ENCODE measurements at places on chromosomes 7 and 10.

GRCh38 chr7:112994656-112995055, 92.0 kb downstream of the GPR85 start:
- no peak for DNase-seq

DNA sequence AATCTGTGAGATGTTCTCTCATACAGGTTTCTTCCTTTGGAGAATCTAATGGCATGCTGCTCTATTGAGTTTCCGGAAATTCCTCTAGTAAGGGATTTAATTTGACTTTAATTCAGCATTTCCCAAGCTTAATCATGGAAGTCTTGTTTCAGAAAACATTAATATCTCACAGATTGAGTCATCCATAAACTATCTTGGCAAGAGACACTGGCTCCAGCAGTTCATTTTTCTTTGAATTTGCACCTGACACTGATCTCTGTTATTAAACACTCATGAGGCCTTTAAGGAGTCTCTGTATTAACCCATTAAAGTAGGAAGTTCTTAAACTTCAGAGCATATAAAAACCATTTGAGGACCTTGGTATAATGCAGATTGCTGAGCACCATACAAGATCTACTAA, 3.6 kb upstream of the ITGB8 start:
- DNase-seq, result no peak

DNA sequence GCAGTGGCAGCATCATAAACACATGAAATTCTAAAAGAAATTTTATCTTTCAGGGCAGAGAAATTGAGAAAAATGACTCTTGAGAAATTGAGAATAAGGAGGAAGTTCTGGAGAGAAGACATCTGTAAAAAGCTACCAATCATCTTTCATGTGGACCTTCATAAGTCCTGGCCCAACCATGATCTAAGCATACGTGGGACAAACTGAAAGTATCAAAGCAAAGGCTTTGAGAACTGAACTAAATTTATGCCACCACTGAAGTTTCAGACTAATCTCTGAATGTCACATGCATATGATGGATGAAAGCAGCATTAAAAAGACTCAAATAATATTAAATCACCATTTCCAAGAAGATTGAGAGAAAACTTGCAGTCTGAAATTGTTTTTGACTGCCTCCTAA, 1502.8 kb upstream of the LRRTM3 start:
- DNase-seq, result no peak

- DNase-seq, result no peak
These were observed 19.2 kb upstream of the PDLIM1 start for GRCh38 chr10:95309958-95310357.

DNA sequence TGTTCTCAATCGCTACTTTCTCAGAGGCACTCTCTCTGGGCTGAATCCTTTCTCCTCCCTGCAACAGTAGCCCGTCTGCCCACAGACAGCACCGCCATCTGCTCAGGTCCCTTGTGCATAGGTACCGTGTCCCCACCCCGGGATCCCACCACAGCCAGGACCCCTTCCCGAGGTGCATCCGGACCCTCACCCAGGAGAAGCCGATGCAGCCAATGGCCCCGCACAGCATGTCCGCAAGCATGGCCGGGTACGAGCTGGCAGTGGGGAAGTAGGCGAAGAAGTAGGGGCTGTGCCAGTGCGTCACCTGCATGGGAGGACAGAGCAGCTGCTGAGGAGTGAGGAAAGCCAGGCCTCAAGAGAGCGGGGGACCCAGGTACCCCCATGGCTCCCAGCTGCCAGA, 25.5 kb downstream of the DDC start:
- DNase-seq, result no peak

- DNase-seq, result no peak
These were observed 13.9 kb downstream of the HECTD2 start for GRCh38 chr10:91424016-91424415.

DNA sequence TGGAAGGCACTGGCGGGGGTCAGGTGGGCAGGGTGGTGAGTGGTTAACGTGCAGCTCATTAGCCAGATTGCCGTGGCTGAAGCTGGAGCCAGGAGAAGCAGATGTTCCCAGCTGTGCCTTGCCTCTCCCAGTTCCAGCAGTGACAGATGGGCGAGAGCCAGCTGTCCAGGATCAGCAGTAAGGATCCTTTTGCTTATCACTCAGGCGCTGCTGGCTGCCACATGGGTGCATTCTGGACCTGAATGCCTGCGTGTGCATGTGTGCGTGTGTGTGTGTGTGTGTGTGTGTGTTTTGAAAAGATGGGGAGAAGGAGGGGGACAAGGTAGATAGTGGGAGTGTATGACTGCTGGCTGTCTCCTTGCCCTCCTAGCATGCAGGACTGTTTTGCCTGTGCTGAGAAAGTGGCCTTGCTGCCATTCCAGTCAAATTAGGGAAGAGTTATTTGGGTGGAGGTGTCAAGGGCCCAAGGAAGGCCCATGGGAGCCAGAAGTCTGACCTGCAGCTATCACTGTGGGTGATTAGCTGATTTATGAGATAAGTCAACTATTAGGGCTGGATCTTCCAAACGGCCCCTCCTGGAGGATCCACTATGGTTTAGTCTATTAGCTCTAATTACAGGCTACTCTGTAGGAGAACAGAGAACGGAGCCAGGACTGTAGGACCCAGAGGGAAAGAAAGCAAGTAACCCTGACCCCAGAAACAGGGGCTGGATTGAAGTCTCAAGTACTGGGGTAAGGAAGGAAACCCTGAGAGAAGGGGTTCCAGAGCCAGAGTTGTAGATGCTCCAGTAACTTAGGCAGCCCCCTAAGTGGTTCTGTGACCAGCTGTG, 3.3 kb downstream of the EPHA1 start:
- no peak for DNase-seq

All from GM12878 (cell line).